ENCODE measurements at places on chromosomes 5 and 9.

GRCh38 chr9:127890053-127890452, 9.3 kb downstream of the ST6GALNAC6 start:
- DNase-seq = no peak

DNA sequence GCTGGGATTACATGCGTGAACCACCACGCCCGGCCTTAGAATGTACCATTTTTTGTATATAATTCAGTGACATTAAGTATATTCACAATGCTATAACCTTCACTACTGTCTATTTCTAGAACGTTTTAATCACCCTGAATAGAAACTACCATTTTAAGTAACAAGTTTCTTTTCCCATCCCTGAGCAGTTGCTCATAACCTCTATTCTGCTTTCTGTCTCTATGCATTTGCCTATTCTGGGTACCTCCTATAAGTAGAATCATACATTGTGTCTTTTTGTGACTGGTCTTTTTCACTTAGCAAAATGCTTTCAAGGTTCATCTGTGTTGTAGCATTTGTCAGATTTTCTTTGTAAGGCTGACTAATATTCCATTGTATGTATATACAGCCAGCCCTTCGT, 39.9 kb downstream of the DDX46 start:
- DNase-seq = no peak

DNA sequence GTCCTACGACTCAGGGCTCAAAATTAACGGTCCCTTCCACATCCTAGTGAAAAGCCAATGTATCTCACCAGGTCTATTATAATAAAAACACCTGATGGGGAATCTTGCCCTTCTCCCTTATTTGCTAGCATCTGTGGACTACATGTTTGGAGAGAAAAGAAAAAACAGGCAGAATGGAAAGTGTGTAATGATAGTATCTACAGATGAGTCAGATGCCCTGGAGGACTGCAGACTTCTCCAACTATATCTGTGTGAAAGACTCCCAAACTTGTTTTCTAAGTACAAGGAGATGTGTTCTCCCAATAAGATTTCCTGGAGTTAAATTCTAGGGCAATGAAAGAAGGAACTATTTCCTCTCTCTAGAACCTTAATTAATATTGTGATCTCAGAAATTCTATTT, 66.0 kb downstream of the FOXB2 start:
- DNase-seq = no peak

DNA sequence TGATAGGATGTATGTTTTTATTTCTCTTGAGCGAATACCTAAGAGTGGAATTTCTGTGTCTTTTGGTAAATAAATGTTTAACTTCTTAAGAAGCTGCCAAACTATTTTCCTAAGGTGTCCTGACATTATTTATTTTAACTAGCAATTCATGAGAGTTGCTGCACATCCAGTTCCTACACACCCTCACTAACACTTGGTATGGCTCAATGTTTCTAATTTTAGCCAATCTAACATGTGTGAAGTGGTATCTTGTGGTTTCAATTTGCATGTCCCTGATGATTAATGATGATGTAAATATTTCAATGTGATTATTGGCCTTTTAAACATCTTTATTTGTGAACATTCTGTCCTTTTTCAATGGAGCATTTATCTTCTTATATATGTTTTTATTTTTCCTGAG, 2095.5 kb upstream of the C9orf72 start:
- DNase-seq = no peak

DNA sequence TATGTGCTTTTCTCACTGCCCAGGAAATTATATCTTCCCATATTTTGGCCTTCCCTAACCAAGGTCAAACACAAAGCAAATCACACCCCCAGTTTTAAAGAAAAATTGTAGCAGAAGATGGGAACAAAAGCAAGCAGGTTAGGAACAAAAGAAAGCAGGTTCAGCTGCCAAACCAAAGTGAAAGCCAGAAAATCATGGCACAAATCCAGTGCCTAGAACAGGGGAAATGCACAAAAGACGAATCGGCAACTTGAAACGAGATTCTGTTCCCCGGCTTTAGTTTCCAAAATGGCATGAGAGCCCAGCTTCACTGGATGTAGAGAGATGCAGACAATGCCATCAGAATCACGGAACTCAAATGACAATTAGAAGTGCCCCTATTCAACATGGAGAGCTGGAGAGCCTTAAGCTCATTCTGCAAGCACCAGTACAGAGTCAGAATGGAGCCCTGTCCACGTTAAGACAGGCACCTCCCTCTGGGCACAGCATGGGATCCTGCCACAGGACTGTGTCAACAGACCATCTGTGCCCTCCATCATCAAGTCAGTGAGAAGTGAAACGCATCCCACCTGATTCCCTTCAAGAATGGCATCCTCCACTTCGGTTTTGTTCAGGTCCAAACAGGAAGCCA, 13.8 kb downstream of the DNAH5 start:
- DNase-seq = no peak

All from activated naive CD8-positive, alpha-beta T cell treated with anti-CD3 and anti-CD28 coated beads, Interleukin-2, amount 50 U/mL, for 16 hours (primary cell).